ENCODE measurements at places on chromosomes 16 and 17.

DNA sequence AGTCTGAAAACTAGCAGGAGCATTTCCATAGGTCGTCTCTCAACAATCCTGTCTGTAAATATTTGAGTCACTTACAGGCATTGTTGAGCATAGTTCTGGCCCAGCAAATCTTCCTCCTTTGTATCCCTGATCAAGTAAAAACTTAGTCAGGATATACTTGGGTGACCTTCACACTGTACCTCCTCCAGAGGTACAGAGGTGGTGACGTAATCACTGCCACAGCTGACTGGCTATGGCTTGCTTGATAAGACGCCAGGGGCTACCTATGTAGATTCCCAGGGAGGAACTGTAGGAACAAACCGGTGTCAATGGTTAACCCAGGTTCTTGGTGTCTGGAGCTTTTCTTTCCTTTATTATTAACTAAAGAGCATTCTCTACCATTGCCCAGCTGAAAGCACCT, at the start of gene KCNJ16:
Gene KCNJ16 (plus strand): TSS at position 270 of the 400 bp plus-strand sequence. CDS start 56,863 bp downstream, outside the sequence.
- no peak for DNase-seq

DNA sequence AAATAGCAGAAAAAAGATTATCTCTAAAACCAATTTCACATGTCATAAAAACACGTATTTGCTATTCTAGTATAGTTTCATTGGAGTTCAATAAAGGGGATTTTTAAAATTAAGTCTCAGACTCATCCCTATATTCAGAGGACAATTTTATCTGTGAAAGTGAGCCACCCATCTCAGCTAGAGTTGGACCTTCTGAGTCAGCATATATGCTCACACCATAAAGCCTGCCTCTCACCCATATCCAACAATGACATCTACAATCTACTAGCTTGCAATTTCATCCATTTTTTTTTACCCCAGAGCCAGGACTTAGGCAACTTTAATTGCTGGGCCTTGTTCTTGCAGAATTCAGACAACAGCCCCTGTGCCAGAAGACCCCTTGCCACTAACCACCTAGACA, 165.3 kb upstream of the DYNLRB2 start:
- no peak for DNase-seq

DNA sequence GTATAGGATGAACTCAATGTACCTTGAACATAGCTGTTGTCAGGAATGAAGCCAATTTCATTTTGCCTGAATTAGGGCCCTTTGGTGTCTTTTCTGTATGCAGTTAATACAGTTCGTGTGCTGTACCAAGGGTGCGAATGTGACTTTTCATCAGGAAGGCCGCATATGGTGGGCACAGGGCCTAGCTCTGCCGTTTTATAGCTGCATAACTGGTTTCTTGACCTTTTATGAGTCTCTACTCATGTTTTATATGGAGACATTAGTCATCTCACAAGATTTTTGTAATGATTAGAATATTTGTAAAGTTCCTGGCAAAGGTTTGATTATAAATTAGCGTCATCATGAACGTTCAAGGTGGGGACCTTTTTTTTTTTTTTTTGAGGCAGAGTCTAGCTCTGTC, 511.6 kb downstream of the MAF start:
- DNase-seq, result no peak

DNA sequence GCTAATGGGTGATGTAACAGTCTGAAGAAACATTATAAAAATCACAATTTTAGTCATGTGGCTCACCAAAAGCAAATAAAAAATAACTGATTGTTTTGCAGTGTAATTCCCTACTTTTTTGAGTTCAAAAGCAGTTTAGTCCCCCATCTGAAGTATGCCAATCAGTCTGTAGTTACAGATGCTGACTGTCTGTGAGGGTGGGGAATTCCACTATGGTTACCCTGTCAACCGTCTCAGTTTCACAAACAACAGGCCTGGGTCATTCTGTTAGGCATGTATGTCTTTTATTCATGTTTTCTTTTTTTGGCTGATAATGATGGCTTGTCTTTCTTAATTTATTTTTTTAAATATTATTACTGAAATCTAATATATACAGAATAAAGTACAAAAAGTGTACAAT, 69.3 kb downstream of the STXBP4 start:
- DNase-seq, result no peak

DNA sequence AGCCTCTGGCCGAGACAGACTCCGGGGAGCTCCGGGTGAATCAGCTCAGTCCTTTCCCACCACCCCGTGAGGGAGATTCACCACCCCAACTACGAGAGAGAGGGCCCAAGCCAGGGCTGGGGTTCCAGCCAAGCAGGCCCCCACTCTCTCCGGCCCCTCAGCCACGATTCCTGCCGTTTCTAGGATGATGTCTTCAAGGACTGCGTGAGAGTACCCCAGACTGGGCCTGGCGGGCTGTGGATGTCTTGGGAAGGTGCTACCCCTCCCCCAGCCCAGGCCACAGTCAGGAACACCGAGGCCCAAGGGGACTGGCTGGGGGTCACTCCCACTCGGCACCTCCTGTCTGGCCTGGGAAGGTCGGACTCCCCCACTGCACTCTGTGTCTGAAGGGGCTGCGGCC, 21.6 kb upstream of the PABPN1L start:
- no peak for DNase-seq

GRCh38 chr17:55688057-55688456, 34.6 kb downstream of the TMEM100 start:
- DNase-seq, result no peak

DNA sequence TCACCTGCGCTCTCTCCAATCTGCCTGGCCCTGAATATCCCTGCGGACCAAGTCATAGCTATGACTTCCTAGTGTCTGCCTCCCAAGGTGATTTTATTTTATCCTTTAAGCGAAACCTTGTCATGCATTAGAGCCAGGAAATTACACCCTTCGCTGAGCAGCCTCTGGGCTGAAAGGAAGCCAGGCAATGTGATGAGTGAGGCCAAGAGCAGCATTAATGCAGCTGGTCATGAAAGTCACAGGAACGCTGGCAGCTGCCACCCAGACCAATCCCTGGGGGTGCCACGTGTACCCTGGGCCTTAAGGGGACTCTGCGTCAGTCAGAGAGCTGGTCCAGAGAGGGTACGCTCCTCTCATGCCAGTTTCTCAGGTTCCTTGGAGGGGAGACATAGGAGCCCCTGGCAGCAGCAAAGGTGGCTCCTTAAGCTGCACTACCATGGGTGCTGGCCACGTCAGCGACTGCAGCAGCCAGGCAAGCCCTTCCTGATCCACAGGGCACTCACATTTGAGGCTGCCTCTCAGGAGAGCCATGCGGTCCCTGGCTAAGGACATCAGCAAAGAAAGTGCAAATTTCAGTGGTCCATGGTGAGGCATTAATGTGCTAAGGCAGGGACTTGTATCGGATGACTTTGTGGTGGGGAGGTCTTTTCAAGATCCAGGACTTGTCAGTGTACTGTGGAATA, 42.7 kb upstream of the WSCD1 start:
- no peak for DNase-seq

DNA sequence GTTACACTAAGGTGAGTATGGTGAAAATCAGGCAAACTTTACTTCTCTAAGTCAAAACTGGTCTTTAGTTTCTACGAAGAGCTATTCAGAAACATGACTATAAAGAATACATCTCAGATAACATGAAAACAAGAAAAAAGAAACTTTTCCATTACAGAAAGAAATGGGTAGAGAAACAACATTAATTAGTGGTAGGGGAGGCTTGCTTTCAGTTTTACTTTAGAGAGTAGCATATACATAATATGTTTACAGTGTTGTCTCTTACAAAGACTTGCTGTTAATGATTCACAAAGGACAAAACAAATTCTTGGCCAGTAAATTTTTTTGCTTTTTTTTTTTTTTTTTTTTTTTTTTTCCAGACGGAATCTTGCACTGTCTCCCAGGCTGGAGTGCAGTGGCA, 34.2 kb downstream of the CRLF3 start:
- no peak for DNase-seq

DNA sequence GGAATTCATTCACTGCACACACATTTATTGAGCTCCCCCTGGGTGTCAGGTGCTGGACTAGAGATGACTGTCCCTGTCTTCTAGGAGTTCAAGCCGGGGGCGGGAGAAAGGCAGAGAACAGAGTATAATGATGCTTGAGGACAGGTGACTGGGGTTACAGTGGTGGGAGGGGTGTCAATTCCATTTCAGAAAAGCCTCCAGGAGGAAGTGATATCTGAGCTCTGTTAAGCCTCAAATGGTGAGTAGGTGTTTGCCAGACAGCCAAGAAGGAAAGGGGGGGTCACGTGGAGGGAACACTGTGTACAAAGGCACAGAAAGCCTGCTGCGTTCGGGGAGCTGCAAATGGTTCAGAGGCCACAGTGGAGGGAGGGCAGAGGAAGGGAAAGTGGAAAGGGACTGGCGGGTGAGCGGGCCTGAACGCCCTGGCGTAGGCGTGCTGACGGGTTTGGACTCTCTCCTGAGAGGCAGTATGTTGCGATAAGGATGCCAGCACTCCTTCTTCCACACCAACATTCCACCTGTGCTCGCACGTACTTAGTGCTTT, 9.7 kb upstream of the NXPH3 start:
- DNase-seq, result no peak

DNA sequence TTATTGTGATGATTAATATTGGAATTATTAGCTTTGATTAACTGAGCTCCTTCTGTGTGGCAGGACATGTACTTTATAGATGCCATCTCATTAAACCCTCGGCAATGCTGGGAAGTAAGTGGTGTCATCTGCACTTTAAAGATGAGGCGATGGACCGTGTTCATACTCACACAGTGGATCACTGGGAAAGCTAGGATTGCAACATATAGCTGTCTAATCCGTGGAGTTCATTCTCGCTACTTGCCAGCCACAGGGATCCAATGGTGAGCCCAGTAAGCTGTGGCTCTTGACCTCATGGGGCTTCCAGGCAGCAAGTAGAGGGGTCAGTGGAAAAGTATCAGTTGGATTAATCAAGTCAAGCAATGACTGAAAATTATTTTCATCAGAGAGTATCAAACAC, 587.9 kb downstream of the CDH13 start:
- no peak for DNase-seq

DNA sequence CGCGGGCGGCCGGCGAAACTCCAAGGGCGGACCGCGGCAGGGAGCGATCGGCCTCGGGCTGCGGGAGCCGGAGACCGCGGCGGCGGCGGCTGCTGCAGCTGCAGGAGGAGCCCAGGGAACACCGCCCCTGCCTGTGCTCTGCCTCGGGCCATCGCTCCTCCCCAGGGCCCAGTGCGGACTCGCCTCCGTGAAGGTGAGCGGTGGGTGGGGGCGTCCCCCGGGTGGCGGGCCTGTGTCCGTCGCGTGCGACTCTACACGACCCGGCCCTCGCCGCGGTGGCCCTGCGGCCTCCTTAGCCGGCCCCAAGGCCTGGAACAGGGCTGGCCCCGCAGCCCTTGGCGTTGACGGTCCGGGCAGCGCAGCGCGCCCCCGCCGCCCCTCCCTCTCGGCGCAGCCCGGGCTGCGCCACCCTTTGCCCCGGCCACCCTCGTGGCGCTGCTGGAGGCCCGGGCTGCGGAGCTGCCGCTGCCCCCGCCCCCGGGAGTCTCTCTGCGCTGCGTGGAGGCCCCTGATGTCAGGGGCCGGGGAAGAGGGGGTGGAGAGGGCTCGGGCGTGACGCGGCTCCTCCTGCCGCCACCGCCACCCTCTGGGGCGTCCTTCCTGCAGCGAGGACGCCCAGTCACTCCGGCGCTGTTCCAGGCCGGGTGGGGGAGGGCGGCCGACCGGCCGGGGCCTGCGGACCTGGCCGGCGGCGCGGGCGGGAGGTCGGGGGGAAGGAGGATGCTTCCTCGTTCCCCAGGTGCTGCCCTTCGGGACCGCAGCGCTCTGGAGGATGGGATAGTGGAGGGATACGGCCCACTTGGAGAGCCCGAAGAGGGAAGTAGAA, 485 bp downstream of the DYNLL2 start:
- DNase-seq, result peak; percentile 15

- no peak for DNase-seq
These were observed 280.8 kb upstream of the IRX5 start for GRCh38 chr16:54649876-54650275.

DNA sequence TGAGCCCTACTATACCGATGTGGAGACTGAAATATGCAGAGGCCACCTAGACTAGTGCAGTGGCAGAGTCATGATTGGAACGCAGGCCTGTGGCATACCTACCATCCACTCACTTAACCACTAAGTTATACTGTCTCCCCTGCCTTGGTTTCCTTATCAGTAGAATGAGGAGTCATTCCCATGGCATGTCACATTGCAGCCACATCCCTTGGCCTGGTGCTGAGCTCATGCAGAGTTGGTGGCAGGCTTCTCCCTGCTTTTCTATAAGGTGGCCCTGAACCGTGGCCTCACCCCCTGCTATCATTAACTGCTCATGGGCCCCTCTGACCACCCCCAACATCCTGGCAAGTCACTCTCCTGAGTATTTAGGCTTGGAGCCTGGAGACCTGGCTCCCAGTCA, 212.5 kb downstream of the KATNIP start:
- DNase-seq, result peak; percentile 94

DNA sequence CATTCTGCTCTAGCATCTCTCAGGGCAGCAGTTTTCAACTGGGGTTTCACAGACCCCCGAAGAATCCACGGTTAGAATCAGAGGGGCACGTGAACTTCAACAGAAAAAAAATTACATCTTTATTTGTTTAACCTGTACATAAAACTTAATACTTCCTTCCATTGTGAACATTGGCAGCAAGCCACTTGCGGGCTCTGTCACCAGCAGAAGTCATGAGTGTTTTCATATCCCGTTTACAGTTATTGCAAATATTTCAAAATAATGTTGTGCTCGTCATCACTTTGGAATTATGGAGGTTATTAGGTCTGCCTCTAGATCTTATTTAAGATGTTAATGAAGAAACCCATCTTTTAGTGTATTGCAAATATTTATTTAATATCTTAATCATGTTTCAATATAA, 109.8 kb downstream of the SDR42E1 start:
- DNase-seq, result no peak

DNA sequence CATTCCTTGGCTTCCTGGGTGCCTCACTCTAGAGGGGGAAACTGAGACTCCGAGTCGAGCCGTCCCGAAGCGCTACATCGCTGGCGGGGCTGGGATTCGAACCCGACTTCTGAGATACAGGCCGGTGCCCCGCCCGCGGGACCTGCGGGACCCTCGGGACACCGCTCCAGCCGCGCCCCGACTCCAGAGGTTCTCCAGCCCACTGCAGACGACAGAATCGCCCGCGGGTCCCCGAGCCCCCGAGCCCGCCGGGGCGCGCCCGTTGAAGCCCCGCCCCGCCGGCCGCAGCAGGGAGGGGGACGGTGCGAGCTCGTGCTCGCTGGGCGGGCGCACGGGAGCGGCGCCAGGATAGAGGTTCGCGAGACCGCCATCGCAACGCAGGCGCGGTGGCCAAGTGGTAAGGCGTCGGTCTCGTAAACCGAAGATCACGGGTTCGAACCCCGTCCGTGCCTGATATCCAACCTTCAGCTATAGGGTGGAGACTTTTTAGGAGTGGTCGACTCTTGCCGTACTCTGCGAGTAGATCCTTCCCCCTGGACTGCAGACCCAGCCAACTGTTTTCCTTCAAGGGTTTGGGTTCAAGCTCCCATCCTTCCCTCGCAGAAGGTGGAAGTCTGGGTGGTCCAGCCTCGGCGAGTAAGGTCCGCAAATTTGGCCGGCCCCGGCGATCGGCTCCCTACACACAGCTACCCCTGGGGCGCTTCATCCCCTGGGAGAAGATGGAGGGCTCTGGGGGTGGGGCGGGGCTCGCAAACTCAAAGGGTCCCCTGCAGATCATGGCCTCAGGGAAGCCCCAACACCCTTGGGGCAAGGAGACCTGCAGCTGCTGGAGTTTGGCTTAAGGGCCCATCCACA, 214.6 kb downstream of the MRTFB start:
- DNase-seq, result peak; percentile 96
